H54 (cell line): ENCODE measurements at places on chromosomes 12 and 14.
A peak's percentile ranks its signal among the peaks of the same experiment; 100 is the strongest.

DNA sequence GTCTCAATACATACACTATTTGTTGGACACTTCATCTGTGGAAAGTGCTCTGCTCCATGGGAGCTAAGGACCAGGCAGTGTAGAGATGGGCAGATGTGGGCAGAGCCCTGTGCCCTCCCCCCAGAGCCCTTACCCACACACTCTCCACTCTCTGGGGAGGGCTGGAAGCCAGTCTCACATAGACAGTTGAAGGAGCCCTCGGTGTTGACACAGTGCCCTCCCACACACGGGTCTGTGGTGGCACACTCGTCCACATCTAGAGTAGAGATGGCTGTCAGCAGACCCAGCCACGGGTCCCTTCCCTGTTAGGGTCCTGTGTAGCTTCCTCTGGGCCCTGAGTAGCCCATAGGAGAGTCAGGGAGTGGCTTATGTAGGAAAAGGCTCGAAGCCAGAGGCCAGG, 14.3 kb downstream of the ISCA2 start:
- DNase-seq = no peak

DNA sequence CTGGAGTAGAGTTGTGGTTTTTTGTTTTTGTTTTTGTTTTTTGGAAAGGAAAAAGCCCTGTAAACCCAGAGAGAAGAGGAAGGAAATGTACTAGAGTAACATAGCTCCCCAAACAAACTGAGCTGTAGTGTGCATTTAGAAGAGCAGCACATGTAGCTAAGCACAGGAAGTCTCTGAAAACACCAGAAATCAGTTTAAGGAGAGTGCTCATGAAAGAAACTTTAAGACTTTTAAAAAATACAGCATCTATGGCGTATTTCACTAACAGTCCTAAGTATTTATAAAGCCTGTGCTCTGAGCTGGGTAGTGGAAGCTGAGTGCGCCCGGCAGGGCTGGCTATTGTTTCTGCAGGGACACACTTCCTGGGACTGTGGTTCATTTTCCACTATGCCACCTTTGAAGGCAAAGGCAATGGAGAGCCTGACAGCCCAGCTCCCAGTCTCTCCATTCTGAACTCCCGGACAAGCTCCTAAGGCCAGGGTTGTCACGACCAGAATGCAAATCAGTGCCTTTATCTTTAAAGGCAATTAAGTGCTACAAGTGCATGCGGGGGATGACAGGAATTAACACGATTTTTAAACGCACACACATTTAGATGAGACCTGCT, 45.4 kb downstream of the NIN start:
- DNase-seq = no peak

- DNase-seq = no peak
Observed at GRCh38 chr14:89237921-89238529, 179.0 kb downstream of the FOXN3 start.

DNA sequence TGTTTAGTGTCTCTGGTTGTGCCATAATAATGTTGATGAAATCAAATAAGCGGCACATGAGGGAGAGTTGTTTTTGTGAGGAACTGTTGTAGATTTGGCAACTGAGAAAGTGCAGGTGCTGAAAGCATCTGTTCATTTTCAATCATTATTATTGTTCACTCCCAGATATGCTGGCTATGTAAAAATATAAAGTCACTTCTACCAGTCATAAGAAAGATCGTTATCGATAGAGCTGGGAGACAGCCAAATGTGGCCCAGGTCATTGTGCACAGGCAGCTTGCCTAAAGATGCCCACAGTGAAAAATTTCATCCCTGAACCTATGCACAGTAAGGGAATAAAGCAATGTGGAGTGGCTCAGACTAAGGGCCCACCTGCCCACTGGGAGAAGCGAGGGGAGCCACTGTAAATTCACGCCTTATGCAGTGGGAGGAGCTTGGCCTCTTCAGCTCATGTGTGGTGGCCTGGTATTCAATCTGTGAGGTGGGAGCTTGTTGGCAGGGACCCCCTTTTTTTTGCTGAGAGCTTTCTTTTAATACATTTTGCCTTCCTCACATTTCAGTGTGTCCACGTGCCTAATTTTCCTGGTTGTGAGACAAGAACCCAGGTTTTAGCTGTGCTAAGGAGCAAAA, 1490.8 kb upstream of the TMEM132C start:
- no peak for DNase-seq

GRCh38 chr14:104420990-104421389, 158.6 kb upstream of the C14orf180 start:
- DNase-seq = no peak

- DNase-seq = no peak
Observed at GRCh38 chr14:105018414-105018813, 2.5 kb downstream of the CDCA4 start.

GRCh38 chr14:21771671-21772070, 98.1 kb upstream of the OR4E1 start:
- DNase-seq = no peak

DNA sequence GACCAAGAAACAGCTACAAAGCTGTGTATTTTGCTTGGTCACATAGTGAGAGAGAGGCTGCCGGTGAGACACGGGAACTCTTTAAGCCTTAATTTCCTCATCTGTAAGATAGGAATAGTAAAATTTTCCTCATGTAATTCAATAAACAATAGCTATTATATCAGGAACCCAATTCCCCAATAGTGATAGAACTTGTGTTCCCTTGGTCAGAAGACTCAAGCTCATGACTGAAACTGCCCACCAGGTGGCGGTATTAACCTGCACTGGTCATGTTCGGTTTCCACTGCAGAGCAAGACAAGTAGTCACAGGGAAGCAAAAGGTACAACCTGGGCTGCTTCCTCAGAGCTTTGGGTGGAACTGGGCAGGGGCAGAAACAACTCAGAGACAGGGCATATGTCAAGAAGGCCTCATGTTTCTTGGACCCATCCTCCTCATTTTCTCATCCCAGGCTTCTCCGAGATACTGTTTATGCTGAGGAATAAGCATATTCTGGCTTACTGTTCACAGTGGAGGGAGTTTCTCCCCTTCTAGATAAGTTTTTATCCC, 4.2 kb upstream of the AJUBA start:
- no peak for DNase-seq

- DNase-seq = no peak
Observed at GRCh38 chr14:71625891-71626701, 306.1 kb upstream of the RGS6 start.

DNA sequence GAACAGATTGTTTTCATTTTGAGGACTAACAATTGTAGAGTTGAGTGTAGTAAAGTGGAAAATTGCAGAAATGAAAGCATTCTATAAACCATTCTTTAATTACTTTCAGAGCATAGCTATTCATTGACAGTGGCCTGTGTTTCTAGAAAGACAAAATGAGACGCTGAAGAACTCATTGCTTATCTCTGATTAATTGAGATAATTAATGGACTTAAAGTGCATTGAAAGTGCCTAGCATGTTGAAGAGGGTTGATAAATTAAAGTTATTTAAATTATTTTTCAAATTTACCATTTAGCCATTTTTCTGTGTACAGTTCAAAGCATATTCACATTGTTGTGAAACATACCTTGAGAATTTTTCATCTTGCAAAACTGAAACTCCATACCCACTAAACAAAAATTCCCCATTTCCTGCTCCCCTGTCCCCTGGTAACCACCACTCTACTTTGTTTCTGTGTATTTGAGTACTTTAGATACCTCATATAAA, 57.4 kb downstream of the DAAM1 start:
- no peak for DNase-seq

- DNase-seq = no peak
Observed at GRCh38 chr14:29716150-29716549, 211.5 kb downstream of the PRKD1 start.

DNA sequence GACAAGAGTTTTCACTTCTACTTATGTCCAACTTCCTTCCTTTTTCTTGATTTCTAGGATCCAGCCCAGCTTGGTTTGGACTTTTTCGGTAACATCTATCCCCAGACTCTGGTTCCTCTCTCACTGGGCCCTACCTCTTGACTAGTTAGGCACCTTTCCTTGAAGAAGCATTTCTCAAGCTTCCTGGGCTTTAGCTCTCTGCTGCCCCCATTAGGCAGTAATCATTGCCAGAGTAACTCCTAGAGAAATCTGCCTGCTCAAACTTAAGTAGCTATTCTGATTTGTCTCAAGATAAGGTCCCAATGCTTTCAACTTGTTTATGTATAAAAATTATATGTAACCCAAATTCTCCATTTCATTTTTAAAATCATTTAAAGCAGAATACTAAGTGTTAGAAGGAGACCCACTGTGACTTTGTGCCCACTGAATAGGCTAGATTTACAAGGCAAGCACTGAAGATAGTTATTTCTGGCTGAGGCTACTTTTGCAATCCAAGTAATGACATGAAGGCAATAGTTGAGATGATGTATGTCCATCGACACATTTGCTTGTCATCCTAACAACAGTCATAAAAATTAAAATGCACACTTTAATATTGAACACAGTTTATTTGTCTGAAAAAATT, 275.0 kb upstream of the G2E3 start:
- no peak for DNase-seq

GRCh38 chr14:69818758-69819191, 21.7 kb upstream of the SLC10A1 start:
- peak; percentile 24 for DNase-seq

GRCh38 chr14:96275177-96276112, 19.4 kb downstream of the BDKRB1 start:
- peak; percentile 48 for DNase-seq

- DNase-seq = peak; percentile 82
Observed at GRCh38 chr12:121773011-121773777, 20.3 kb downstream of the RHOF start.

GRCh38 chr14:99807413-99808153, 14.4 kb downstream of the EML1 start:
- DNase-seq = no peak

- no peak for DNase-seq
Observed at GRCh38 chr14:20606190-20606901, 15.2 kb upstream of the RNASE12 start.

GRCh38 chr14:96568621-96569020, 66.4 kb downstream of the PAPOLA start:
- no peak for DNase-seq

DNA sequence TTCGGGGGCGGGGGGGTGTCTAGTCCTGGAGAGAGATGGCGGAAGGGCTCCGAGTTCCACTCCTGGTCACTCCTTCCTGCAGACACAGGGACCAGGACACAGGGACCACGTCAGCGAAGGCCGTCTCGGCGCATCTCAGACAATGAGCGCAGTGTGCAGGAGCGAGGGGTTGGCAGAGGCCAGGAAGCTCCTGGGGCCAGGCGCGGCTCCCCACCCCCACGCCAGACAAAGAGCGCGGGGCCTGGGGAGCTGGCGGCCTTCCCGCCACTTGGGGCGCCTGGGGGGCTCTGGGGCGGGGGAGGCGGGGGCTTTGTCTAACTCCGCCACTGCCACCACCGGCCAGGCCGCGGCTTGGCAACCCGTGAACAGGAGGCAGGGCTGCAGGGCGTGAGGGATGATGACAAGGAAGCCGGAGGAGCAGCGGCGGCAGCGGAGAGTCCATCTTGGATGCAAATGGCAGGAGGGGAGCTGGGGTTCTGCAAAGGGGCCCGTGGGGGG, 2.2 kb downstream of the CDK2AP1 start:
- DNase-seq = no peak

GRCh38 chr12:42326541-42327226, 717 bp downstream of the PPHLN1 start:
- no peak for DNase-seq

- no peak for DNase-seq
Observed at GRCh38 chr14:90559811-90560492, 163.1 kb downstream of the CALM1 start.

GRCh38 chr14:52853522-52853854, 62.1 kb upstream of the GNPNAT1 start:
- no peak for DNase-seq

GRCh38 chr12:3035171-3035570, 42.0 kb upstream of the TSPAN9 start:
- DNase-seq = no peak

- DNase-seq = no peak
Observed at GRCh38 chr14:30179381-30180130, 251.9 kb upstream of the PRKD1 start.

DNA sequence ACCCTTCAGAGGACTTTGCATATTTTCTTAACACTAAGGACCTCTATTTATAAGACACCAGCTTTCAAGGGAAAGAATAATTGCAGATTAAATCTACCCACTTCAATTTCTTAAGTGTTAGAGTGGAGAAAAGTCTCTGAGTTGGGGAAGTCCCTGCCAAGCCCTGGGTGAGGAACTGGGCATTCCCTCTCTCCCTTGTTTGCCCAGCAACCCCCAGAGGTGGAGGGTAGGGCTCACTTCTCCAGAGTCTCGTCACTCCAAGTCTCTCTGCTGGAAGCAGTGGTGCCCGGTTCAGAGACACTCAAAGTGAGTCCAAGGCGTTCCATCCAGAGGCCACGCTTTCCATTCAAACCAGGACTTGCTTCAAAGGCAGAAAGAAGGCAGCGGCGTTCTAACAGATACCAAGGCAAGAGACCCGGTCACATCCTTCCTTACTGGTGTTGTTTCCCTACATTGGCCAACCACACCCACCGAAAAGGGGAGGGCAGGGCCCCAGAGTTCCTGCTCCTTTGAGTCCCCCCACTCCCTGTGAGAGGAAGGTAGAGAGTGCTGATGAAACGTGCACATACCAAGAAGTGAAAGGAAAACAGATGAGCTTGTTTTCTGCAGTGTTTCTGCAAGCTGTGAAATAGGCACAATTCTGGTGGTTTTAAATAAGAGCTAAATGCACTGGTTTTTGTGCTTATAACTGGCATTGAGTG, 6.1 kb upstream of the BDKRB2 start:
- DNase-seq = peak; percentile 21

DNA sequence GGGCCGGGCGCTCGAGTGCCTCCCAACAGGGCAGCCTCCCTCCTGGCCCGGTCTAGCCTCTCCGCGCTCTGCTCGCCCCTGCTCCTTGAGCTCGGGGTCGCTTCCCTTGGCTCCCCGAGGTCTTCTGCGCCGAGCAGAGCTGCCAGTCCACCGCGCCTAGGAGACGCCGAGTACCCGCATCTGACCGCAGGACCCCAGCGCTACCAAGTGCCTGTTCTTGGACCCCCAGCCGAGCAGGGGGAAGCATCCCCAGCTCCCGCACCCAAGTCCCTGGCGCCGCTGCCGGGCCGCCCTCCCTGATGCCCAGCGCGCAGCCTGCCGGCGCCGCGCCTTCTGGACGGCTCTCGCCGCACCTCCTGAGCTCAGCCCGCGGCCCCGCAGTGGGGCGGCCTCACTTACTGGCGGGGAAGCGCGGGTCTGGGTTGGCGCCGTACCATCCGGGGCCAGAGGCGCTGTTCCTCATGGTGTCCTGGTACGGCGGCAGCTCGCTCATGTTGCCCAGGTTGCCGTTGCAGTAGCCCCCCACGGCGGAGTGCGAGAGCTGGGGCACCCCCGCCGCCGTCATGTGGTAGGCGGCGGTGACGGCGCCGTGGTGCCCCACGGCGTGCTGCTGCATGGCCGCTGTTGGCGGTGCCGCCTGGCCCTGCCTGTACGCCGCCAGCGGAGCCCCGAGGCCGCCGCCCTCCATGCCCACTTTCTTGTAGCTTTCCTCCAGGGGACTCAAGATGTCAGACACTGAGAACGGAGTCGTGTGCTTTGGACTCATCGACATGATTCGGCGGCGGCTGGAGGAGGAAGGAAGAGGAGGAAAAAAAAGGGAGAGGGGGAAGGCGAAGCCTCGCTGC, 1.2 kb downstream of the NKX2-1 start:
- DNase-seq = no peak
